Activated naive CD8-positive, alpha-beta T cell treated with anti-CD3 and anti-CD28 coated beads, Interleukin-2, amount 50 U/mL, for 16 hours (primary cell): ENCODE measurements at places on chromosomes 1 and 21.

GRCh38 chr1:239197871-239198270, 188.5 kb upstream of the CHRM3 start:
- no peak for DNase-seq

DNA sequence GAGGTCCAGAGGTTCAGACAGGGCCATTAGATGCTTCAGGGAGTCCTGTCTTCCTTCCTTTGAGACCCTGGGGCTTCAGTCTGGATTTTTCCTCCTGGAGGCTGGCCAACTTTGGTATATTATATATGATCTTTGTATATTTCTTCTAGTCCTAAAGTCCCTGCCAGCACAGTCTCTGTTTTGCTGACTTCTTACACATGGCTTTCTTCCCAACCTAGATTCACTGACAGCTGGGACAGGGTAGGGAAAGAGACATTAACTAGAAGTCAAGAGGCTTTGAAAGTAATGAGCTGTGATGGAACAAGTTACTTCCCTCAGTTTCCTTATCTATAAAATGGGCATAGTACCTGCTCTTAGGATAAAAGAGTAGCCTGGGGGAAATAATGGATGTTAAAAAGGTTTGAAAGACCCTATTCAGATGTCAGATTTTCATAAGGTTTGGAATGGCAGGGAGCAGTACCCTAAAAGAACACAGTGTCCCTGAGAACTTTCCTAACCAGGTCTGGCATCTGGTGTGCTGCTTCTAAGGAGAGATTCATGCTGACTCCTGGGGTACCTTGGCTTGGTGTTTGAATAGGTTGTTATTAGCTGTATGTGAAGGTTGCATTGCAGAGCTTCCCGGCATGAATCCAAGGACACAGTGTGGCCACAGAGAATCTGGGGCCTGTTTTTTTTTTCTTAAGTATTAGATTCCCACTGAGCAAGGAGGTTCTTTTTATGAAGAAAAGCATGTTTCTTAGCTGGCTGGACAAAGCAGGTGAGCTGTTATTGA, 47.6 kb downstream of the RASSF5 start:
- DNase-seq = no peak

- DNase-seq = no peak
Observed at GRCh38 chr1:231674575-231674974, 48.0 kb downstream of the DISC1 start.

DNA sequence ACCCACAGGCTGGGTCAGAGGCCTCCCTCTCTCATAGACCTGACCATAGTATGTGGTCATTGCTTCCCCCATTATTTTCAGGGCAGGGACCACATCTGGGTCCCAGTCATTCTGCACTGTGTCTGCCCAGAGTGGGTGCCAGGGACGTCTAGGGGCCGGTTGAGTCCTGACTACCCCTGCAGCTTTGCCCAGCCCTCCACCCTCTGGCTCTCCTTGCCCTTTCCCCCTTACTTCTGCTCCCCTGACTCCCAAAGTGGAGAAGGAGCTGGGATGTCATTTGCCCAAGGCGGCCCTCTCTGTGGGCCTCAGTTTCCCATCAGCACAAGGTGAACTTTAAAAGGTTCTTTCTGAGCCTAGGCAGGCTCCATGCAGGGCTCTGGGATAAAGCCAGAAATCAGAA, 4.3 kb upstream of the TTC22 start:
- DNase-seq = no peak

GRCh38 chr1:40302475-40302874, 14.6 kb downstream of the COL9A2 start:
- no peak for DNase-seq

- no peak for DNase-seq
Observed at GRCh38 chr1:173276922-173277800, 70.0 kb upstream of the TNFSF4 start.

DNA sequence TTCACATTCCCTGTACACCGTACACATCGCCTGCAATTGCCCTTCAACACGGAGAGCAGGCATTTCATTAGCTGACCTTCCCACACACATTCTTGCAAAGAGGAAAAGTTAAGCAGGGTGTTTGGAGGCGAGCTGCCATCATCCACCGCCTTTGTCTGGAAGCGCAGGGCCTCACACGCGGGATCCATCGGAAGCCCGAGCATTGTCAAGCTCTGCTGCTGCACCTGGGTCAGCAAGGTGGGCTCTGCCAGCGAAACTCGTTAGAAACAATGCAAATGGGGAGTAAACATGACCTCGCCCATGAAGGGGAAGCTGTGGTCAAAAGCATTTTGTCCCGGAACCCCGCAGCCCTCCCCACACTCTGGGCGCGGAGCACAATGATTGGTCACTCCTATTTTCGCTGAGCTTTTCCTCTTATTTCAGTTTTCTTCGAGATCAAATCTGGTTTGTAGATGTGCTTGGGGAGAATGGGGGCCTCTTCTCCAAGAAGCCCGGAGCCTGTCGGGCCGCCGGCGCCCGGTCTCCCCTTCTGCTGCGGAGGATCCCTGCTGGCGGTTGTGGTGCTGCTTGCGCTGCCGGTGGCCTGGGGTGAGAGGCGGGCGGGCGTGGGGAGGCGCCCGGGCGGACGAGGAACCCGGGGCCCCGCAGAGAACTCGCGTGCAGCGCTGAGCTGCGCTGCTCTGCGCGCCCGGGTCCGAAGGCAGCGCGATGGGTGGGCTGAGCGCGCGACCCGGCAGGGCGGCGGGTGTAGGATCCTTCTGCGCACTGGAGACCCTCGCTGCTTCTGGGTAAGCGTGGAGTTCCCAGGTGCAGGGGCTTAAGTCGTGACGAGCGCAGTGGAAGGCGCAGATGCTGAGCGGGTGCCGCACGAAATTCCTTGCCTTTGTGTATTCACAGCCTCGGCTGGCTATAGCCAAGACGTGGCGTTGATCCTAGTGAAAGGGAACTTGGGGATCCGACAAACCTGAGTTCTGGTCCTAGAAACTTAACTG, at the start of gene CR1:
CR1 (plus strand) TSS at position 357 of the 992 bp plus-strand sequence; CDS start at position 468, 111 bp downstream.
- no peak for DNase-seq

GRCh38 chr21:36980280-36981048, 14.0 kb upstream of the HLCS start:
- no peak for DNase-seq

DNA sequence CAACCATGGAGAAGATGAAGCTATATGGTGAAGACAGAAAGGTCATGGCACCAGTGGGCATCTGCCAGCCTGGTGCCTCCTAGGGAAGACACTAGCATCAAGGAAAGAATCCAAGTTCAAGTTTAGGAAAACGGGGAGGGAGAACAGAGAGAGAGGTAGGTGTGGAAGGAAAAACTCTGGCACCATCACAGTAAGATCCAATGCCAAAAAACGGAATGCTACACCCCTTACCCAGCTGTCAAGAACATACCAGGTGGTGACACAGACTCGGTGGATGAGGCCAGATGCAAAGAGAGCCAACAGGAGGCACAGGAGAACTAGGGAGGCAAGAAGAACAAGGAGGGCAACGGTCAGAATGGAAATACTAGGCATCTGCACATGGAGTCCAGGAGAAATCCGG, 3.6 kb downstream of the KRTCAP2 start:
- no peak for DNase-seq

DNA sequence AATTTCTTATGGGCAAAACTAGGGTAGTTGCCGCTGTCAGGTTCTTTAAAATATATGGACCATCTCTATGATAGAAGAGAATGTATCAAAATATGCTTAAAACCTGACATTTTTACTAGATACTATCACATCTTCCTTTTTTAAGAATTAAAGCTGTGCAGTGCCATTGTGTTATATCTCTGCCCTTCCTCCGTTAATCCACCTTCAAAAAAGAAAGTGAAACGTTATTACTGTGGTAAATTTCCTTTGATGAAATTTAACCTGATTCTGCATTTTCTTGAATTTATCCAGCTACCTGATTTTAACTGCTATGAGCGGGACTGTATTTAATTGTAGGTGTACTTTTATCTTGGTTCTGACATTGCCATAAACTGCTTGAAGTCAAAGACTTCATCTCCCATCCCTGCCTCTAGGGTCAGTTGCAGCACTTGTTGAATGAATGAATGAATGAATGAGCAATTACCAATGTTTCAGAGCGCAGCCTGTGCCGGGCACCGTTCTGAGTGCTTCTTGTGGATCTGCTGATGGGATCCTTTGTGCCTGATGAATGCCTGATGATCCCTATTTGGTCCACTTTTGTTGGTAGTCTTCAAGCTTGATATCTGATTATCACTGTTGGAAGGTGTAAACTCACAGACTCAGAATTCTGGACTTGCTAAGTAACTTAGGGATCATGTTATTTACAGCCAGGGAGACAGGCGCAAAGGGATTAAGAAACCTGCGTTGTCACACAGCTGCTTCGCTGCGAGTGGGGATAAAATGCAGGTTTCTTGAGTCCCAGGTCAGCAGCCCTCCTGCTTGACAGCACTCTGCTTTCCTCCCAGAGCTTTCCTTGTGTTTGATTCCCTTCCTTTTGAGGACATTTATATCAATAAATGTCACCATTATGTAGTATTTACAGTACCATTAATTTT, 30.1 kb downstream of the SMYD2 start:
- DNase-seq = no peak

- no peak for DNase-seq
Observed at GRCh38 chr1:63342402-63342801, 20.0 kb downstream of the FOXD3 start.

- no peak for DNase-seq
Observed at GRCh38 chr1:39877231-39877778, 6.0 kb downstream of the TRIT1 start.

DNA sequence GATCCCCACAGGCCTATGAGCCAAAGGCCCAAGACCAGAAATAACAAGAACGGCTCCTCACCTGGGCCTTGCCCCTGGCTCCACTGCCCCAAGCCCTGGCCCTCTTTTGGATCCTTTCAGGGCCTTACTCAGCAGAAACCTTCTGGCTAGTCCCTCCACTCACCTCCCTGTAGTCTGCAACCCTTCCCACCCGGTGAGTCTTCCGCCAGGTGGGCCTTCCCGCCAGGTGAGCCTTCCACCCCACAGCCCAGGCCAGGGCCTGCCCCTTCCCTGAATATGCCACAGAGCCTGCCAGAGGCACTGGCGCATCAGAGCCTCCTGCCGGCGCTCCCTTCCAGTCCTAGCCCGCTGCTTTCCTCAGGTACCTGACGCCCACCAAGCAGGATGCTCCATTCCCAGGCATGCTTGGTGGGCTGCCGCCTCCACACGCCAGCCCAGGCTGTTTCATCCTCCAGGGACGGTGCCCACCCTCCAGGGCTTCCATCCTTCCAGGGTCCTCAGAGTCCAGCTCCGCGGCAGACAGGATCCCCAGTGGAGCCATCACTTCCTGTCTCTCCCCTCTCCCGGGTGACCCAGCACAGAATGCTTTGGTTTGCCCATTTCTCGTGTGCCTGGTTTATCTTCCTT, 20.9 kb downstream of the LHX4 start:
- no peak for DNase-seq

- no peak for DNase-seq
Observed at GRCh38 chr1:187306710-187307415, 478.1 kb downstream of the PLA2G4A start.

GRCh38 chr1:17274186-17275170, 25.6 kb downstream of the PADI3 start:
- no peak for DNase-seq

DNA sequence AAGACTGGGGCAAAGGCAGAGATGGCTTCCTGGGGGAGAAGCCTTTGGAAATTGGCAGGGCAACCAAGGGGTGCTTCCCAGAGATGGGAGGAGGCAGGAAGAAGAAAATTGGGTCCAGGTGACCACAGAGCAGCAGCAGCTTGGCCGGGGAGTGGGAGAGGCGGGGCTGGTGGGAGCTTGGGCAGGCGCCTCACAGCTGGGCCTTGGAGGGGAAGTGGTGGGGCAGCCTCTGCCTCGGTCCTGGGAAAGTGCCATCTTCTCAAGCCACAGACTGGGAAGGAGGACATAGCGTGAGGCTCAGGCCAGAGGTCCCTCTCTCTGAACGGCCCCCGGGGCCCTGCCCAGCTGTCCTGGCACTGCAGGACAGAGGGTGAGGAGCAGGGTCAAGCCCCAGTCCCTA, 24.0 kb upstream of the WASF2 start:
- no peak for DNase-seq

DNA sequence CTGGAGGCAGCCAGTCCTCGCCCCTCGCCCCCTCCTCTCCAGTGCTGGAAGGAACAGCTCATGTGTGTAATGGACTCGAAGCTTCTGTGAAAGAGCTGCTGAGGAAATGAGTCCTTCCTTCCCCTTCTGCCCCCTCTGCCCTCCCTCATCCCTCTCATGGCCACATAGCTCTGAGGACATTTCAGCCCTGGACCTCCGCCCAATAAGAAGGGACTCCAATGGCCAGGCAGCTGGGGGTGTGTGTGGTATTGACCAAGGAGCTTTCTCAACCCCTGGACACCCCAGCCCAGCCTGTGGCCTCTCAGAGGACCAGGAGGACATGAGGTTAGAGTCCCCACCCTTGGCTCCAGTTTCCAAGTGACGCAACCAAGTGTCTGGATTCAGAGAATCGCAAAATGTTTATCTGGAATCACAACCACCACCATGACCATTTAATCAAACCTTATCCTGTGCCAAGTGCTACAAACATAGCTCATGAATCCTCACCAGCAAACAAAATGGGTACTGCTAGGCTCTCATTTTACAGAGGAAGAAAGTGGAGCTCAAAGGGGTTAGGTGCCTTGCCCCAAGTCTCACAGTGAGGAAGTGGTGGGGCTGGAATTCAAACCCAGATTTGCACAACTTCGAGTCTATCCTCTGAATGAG, 47.8 kb upstream of the ECE1 start:
- no peak for DNase-seq
